Keratinocyte (primary cell): ENCODE measurements at places on chromosomes 4 and X. TPM values are rescaled to one million over a fixed set of nuclear protein-coding genes. Genes with fewer than 3 reads are reported as not detected.
A peak's percentile ranks its signal among the peaks of the same experiment; 100 is the strongest.

GRCh38 chr4:102524691-102525090 lies 23.5 kb downstream of the NFKB1 start:
- no peak for DNase-seq

GRCh38 chrX:110317061-110317819 lies 645 bp downstream of the AMMECR1 start:
- DNase-seq: no peak

ARSJ gene
- 11.5 to 15.7 TPM (median 13.8 TPM) in 3 replicates for polyA plus RNA-seq

GRCh38 chr4:141486375-141486997 lies 149.9 kb upstream of the IL15 start:
- peak; percentile 4 for DNase-seq

- no peak for DNase-seq
These were observed 3.2 kb upstream of the PCDH19 start for GRCh38 chrX:100413229-100413628.

ZAR1 gene
- not detected in 3 replicates for polyA plus RNA-seq

GRCh38 chr4:36029951-36030350 lies 214.4 kb downstream of the ARAP2 start:
- no peak for DNase-seq

GPRIN3 gene
- polyA plus RNA-seq: not detected in 3 replicates

NHS gene
- polyA plus RNA-seq: 3.6 to 5.4 TPM (median 3.7 TPM) in 3 replicates

SLC16A2 gene
- 38.4 to 50.7 TPM (median 44.5 TPM) in 3 replicates for polyA plus RNA-seq

- DNase-seq: no peak
These were observed 78.9 kb downstream of the FAT1 start for GRCh38 chr4:186644737-186645261.

GRCh38 chr4:155304375-155304774 lies 72.4 kb downstream of the MAP9 start:
- no peak for DNase-seq

SORCS2 gene
- polyA plus RNA-seq: 0.01 to 0.40 TPM (median 0.09 TPM) in 3 replicates

PRDM5 gene
- 2.2 to 3.6 TPM (median 2.3 TPM) in 3 replicates for polyA plus RNA-seq

LEF1 gene
- 1.1 to 1.5 TPM (median 1.5 TPM) in 3 replicates for polyA plus RNA-seq

PRSS12 gene
- polyA plus RNA-seq: 12.5 to 21.6 TPM (median 16.6 TPM) in 3 replicates

GRCh38 chr4:176150356-176150682 lies 45.1 kb downstream of the SPATA4 start:
- DNase-seq: no peak

DNA sequence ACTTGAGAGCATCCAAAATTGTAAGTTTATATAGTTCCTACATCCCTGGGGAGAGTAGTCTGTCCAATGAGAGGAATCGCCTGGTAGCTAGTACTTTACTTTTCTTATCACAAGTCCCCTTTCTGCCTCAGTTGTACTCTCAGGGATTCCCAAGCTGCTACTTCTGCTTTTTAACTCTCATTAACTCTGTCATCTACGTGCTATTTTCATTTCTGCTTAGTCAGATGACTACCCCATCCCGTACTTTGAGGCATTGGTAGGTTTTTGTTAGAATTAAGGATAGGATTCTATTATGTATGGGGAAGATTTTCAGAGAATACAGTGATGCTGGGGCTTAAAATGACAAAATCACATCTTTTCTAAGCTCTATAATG lies 24.7 kb downstream of the RBPJ start:
- DNase-seq: no peak

DNA sequence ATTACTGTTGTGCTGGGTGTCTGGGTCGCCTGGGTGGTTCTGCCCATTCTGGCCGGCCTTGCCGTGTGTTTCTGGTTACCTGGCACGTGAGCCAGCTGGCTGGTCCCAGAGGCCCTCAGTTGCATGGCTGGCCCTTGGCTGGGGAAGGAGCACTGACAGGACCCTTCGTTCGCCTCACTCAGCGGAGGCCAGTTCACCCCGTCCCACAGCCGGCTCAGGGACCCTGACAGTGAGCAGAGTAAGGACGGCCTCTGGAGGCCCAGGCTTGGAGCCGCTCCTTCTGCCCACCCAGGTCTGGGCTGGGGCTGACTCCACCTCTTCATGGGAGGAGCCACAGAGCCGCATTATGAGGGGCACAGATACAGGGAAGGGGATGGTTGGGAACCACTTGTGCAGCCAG lies 20.3 kb upstream of the HGFAC start:
- no peak for DNase-seq

CTAG1B gene
- not detected in 3 replicates for polyA plus RNA-seq

GRCh38 chr4:119008761-119009160 lies 120.1 kb downstream of the SYNPO2 start:
- no peak for DNase-seq

DNA sequence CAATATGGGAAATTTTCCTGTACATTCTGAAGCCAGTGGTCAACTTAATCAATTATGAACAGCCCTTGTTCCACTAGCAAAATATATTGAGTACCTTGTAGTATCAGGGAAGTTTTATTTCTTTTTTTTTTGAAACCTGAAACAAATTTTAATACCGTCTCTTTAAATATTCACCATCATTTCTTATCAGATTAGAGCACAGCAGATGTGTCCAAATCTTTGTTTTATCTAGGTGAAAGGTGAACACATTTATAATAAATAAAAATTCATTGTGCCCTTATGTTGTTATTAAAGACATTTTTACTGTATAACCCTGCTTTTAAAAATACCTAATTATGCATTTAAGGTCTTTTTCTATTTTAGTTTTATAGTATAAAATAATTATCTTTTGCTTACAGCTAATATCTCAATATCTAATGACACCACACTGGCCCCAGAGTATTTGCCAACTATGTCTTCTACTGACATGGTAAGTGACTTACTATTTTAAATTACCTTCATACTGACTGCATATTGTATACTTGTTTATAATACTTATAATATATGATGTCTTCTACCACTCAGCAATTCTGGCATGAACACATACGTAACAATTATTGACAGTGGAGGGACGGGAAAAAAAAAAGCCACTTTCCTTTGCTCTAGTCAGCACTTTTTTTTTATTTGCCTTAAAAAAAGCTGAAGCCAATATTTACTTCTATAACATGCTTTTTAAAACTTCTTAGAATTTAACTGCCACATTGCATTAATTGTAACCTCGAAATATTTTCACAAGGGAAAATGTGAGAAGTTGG lies 147.9 kb downstream of the SLC4A4 start:
- no peak for DNase-seq

GRCh38 chr4:172830295-172830764 lies 338.3 kb upstream of the GALNT7 start:
- DNase-seq: no peak

DNA sequence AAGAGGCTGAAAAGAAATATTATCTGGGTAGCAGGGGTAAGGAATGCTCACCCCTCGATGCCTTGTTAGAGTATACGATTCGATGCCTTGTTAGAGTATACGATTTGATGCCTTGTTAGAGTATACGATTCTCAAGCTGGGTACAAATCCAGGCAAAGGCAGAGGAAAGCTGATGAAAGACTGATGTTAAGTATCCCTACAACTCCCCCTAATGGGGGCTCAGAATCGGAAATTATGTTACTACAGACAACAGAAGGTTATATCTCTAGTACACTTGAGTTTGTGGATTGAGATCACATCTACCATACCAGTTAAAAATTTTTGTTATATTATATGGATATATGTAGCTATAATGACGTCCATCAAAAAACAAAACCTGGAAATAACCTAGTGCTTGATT lies 4.8 kb downstream of the LRRC66 start:
- no peak for DNase-seq

DNA sequence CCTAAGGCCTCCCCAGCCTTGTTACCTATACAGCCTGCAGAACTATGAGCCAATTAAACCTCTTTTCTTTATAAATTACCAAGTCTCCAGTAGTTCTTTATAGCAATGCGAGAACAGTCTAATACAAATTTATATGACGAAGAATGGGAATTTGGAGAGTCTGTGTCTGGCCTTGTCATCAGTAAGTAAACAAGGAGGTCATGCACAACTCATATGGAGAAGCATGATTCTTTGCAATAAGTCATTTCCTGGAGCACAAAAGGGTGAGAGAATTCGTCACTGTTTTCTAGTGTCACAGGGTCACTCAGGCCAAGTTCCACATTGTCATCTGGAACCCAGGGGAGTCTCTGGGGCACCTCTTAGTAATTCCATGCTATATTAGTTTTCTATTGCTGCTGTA lies 49.0 kb upstream of the HS6ST2 start:
- no peak for DNase-seq

- DNase-seq: peak; percentile 95
These were observed 574.8 kb upstream of the DIPK2B start for GRCh38 chrX:45775468-45775867.

RASSF6 gene
- 3.6 to 6.5 TPM (median 4.4 TPM) in 3 replicates for polyA plus RNA-seq

- no peak for DNase-seq
These were observed 549.3 kb downstream of the IQCM start for GRCh38 chr4:149266301-149266700.

GRCh38 chrX:41711021-41711667 lies 12.8 kb upstream of the GPR82 start:
- no peak for DNase-seq

ADH1B gene
- polyA plus RNA-seq: not detected in 3 replicates

- DNase-seq: no peak
These were observed 31.8 kb upstream of the IQSEC2 start for GRCh38 chrX:53312946-53313727.

GRCh38 chr4:2324891-2325290 lies 63.0 kb upstream of the MXD4 start:
- no peak for DNase-seq

DNA sequence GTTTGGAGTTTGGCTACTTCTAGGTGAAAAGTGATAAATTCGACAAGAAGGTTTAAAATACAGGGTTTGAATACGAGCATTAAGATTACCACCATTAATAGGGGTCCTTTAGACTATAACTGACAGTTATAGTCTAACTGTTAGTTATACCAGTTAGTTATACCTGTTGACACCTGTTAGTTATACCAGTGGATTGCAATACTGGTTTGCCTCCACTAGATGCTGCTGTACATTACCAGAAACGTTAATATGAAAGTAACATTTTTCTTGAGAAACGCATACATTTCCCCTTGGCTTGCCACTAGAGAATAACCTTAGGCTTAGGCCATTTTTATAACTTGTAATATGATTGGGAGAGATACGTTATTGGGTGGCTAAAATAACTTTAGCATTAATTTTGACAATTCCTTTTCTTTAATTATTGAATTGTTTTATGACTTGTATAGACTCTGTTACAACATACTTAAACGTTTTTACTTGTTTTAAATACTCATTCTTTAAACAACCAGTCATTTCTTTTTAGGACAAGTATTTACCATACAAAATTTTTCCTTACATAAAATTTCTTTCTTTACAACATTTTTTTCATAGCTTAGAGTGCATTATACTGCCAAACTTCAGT lies 911.2 kb downstream of the FSTL5 start:
- no peak for DNase-seq

RFC1 gene
- 9.5 to 28.3 TPM (median 17.4 TPM) in 3 replicates for polyA plus RNA-seq

ASB12 gene
- 0.09 TPM in 1 of 3 replicates, not detected in the others for polyA plus RNA-seq

EPHA5 gene
- polyA plus RNA-seq: not detected in 3 replicates

DNA sequence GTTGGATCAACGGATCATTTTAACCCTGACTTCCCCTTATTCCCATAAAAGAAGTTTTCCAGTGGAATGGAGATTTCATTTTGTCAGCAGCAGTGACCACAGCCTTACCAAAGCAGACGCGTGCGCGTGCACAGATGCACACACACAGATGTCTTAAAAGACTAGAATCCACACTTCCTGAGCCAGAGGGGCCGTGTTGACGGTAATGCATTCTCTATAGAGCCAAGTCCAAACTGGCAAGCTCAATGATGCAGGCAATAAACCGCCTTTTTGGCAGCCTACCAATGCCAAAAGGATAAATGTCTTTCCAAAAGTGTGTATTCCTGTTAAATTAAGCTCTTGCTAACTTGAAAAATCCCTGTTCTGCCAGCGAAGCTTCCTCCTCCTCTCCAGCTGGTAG lies 18.8 kb upstream of the CLDN34 start:
- DNase-seq: no peak

- no peak for DNase-seq
These were observed 8.6 kb downstream of the NOP14 start for GRCh38 chr4:2954358-2955185.

DNA sequence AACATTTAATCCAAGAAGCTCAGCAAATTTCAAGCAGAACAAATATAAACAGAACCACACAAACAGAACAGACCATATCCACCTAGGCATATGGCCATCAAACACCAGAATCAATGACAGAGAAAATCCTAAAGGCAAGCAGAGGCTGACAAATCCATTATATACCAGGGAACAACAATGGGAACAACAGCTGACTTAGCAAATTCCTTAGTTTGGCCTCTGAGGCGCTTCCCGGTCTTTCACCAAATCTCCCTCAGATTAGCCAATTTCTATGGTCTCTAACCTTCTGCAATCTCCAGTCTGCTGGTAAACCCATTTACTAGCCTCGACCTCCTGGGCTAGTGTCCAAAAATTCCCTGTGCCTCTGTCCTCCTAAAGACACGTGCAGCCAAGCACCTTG lies 59.2 kb downstream of the GPR143 start:
- DNase-seq: no peak

DNA sequence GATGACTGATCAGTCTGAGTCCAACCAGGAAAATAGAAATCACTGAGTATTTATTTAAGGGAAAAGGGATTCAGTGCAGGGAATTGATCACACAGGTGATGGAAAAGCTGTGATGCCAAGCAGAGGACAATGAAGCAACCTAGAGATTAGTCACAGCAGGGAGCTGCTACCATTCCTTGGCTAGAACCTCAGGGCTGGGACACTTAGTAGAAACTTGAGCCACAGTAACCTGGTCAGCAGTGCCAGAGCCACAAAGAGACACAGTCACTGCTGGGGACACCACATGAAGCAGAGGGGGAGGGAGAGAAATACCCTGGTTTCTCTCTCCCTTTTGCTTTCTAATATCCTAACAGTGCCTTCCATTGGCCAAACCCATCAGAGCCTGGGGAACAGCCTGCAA lies 38.7 kb downstream of the RTL9 start:
- DNase-seq: no peak

- no peak for DNase-seq
These were observed 1072.9 kb upstream of the SLIT2 start for GRCh38 chr4:19178835-19179234.

- DNase-seq: no peak
These were observed 74.2 kb downstream of the CLDN34 start for GRCh38 chrX:10041383-10041782.

GRCh38 chr4:89572224-89572858 lies 264.6 kb downstream of the SNCA start:
- no peak for DNase-seq

GPR82 gene
- polyA plus RNA-seq: not detected in 3 replicates

DNA sequence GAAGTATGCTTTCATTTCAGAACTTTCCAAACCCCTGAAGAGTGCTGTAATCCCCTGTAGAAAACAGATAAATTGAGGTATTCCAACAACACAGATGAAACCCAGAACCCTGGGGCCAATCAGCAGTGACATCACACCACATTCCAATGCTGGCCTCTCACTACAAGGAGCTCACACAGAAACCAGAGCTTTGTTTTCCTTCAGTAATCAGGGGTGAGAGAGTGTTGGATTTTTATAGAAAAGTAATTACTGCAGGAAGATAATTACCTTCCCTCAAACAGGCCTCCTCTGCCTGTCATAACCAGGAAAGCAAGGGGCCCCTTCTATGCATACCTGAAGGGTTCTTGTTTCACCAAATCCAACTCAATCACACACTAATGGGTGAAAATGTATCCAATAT lies 246.2 kb downstream of the SCFD2 start:
- DNase-seq: no peak

GRCh38 chr4:68433582-68433981 lies 13.7 kb upstream of the TMPRSS11E start:
- DNase-seq: no peak

MRFAP1 gene
- 121 to 275 TPM (median 224 TPM) in 3 replicates for polyA plus RNA-seq

- no peak for DNase-seq
These were observed 5.6 kb downstream of the PRDM5 start for GRCh38 chr4:120916937-120917336.

GAB1 gene
- polyA plus RNA-seq: 10.0 to 11.0 TPM (median 10.1 TPM) in 3 replicates

- DNase-seq: no peak
These were observed 11.1 kb downstream of the LSM6 start for GRCh38 chr4:146186596-146186995.

GRCh38 chr4:25842229-25842845 lies 20.5 kb downstream of the SEL1L3 start:
- no peak for DNase-seq
